ENCODE measurements at places on chromosomes 13 and 19.

- no peak for DNase-seq
Measured at GRCh38 chr19:42174958-42175734, 42.3 kb downstream of the DEDD2 start.

- DNase-seq: no peak
Measured at GRCh38 chr19:3459089-3459881, 21.0 kb downstream of the SMIM24 start.

GRCh38 chr19:19410553-19411550 is 5.4 kb downstream of the GATAD2A start:
- no peak for DNase-seq

GRCh38 chr19:13951799-13952153 is 533 bp upstream of the DCAF15 start:
- no peak for DNase-seq

GRCh38 chr19:17419154-17419620 is 660 bp upstream of the MVB12A start:
- DNase-seq: no peak

GRCh38 chr13:32031815-32032370 is 319 bp downstream of the FRY start:
- DNase-seq: no peak

DNA sequence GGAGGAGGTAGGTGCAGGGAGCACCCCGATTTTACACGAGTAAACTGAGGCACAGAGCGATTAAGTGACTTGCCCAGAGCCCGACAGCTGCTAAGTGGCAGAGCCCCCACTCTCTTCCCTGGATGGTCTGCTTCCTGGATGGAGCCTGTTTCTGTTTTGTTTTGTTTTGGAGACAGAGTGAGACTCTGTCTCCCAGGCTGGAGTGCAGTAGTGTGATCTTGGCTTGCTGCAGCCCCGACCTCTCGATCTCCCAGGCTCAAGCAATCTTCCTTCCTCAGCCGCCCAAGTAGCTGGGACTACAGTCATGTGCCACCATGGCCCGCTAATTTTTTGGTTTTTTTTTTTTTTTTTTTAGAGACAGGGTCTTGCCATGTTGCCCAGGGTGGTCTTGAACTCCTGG is 17.3 kb downstream of the BICRA start:
- DNase-seq: no peak

DNA sequence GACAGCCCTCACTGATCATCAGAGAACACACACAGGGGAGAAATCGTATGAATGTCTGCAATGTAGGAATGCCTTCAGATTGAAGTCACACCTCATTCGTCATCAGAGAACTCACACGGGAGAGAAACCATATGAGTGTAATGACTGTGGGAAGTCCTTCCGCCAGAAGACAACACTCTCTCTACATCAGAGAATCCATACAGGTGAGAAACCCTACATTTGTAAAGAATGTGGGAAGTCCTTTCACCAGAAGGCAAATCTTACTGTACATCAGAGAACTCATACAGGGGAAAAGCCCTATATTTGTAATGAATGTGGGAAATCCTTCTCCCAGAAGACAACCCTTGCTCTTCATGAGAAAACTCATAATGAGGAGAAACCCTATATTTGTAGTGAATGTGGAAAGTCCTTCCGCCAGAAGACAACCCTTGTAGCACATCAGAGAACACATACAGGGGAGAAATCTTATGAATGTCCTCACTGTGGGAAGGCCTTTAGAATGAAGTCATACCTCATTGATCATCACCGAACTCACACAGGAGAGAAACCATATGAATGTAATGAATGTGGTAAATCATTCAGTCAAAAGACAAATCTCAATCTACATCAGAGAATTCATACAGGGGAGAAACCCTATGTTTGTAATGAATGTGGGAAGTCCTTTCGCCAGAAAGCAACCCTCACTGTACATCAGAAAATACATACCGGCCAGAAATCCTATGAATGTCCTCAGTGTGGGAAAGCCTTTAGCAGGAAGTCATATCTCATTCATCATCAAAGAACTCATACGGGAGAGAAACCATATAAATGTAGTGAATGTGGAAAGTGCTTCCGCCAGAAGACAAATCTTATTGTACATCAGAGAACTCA is 32.5 kb downstream of the ZNF567 start:
- DNase-seq: no peak

DNA sequence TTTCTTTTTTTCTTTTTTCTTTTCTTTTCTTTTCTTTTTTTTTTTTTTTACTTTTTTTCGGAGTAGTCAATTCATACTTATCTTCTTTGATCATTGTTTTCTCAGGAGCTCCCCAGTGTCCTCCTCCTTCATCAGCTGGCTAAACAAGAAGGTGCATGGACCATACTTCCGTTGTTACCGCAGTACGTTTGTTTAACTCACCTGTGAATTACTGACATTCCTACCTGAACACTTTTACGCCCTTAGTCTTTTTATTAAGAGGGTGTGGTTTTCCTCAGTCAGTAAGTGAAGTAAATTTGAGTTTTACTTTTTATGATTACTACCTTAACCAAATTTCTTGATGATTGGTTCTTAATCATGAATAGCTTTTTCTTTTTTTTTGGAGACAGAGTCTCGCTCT is 47.1 kb downstream of the B3GLCT start:
- no peak for DNase-seq

- no peak for DNase-seq
Measured at GRCh38 chr19:14370169-14370939, 10.9 kb upstream of the ADGRE5 start.

DNA sequence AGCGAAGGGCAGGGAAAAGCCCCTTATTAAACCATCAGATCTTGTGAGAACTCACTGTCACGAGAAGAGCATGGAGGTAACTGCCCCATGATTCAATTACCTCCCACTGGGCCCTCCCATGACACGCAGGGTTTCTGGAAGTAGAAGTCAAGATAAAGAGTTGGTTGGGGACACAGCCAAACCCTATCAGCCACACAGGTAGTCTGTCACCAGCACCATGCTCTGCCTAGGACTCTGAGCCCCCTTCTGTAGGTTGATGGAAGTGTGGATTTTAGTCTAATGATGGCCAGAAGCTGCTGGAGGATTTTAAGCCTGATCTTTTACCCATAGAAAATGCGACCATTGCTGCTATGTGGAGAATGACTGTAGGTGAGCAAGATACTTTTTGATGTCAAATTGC is 60.8 kb downstream of the ARHGEF7 start:
- no peak for DNase-seq

- no peak for DNase-seq
Measured at GRCh38 chr19:18440415-18440877, 2.5 kb upstream of the ISYNA1 start.

GRCh38 chr19:10896851-10897526 is 25.6 kb downstream of the CARM1 start:
- no peak for DNase-seq

DNA sequence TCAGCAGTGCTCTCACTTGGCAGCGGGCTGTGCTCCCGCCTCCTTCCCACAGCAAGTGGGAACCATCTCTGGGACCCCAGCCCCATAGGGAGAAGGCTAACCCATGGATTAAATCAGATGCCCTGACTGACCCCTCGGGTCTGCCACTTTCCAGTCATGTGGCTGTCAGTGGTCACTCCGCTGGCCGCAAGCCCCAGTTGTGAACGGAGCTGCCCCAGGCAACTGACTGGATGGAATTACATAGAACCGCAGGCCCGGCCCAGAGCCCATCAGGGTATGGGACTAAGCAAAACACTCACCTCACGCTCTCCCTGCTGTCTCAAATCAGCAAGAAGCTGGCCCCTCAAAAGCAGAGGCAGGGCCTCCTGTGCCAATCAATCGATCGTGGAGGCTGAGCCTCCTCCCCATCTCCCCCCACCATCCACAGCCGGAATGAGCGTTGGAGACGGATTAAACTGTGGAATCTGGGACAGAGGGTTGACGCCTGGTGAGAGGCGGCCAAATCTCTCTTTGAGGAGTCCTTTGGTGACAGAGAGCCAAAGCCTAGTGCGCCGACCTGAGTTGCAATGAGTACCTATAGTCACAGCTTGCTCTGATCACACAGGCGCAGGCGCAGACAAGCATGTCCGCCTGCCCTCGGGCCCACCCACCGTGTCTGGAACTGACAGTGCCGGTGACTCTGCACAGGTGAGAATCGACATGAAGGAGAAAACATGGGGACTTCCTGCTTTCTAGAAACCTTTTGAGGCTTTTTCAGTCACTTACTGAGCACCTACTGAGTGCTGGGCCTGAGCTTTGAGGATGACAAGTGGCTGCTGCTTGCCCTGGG is 38.7 kb downstream of the PBX4 start:
- DNase-seq: no peak

- DNase-seq: no peak
Measured at GRCh38 chr19:6242677-6243076, 37.1 kb downstream of the MLLT1 start.

DNA sequence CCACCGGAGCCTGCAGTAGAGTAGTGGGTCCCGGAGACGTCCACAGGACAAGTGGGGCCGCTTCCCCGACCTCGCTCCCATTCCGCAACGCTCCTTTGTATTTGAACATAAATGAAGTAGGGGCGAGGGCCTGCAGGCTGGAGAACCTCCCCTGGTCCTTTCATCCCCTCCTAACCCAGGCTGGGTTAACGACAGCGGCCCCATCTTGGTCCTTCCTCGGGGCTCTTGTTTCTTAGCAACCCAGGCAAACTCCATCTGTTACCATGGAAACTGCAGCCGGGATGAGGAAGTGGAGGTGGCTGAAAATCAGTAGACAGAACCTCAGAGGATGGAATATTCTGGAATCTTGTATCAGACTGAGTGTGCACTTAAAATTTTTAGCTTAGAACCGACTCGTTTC is 132.6 kb upstream of the USP29 start:
- no peak for DNase-seq

DNA sequence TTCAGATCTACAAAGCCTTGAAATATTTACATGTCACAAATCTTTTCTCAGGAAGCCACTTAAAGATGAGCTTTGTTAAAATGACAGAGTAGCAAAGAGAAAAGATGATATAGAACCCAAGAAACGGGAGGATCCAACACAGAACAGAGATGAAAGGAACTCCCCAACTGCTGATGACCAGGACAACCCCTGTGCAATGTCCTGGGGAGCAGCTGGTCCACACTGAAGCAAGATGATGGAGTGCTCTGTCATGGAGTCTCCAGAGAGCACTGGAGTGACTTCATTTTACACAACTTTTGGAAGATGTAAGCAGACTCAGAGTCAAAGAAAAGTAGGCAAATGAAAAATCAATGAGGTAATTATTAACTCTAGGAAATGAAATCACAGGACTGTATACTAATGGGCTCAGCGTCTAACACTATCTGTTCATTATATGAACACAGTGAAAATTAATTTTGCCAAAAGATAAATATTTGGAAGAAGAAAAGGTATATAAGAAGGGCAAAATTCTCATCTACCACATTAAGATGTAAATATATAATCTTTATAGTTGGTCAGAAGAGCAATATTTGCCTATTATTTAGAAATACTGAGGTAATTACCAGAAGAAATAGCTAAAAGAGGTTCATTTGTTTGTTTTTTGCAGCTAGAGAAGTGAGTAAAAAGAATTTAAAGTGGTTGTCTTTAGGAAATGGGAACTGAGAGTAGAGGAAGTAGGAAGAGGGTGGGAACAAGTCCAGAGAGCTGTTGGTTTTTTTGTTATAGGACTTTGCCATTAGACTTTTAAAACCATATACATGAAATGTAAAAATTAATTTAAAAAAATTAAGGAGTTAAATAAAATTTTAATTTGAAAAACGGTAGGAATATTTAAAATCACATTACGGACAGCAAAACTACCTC is 30.5 kb downstream of the MTRF1 start:
- no peak for DNase-seq

DNA sequence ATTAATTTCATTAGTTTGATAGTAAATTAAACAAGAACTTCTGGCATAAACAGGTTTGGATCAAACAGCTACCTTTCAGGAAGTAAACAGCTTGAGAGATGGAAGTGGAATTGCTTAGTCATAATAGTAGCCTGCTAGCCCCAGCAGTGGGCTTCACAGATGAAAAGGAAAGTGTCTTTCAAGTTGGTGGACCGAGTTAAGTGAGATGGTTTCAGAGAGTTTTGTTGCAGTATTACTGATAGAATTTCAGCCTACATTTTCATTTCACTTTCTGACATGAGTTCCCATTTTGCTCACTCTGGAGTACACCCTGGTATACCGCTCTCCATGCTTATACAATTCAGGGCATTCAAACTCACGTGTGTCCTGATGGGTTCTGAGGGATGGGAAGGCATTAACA is 2.0 kb upstream of the PTOV1 start:
- DNase-seq: no peak
